ENCODE measurements at places on chromosomes 1 and 21.

DNA sequence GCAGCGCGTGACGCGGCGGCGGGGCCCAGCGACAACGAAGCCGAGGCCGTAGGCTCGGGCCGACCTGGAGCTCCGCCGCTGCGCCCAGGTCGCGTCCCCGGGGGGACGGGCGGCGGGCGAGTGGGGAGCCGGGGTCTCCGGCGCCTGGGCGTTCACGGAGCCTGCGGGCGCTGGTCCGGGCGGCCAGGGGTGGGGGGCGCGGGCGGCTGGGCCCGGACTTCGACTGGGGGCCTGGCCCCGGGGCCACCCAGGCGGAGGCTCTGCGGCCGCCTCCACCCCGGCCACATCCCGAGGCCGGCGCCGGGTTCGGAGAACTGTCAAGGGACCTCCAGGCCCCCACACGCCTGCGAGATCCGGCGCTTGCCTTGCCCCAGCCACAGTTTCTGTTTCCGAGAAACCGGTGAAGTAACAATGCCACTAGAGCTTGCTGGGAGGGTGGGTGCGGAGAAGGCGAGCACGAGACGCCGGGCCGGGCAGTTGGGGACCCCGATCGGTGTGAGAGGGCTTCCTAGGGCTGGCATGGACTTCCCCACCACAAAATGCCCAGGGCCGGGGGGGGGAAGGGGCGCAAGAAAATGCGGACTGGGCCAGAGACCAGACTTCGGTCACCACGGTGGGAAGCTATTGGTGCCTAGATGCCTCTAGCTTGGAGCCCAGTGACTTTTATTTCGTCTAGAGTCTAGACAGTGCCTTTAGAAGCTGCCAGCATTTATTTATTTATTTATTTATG lies 501 bp downstream of the FBXO6 start:
- DNase-seq = no peak

- no peak for DNase-seq
Observed at GRCh38 chr1:23869051-23869450, 961 bp upstream of the FUCA1 start.

DNA sequence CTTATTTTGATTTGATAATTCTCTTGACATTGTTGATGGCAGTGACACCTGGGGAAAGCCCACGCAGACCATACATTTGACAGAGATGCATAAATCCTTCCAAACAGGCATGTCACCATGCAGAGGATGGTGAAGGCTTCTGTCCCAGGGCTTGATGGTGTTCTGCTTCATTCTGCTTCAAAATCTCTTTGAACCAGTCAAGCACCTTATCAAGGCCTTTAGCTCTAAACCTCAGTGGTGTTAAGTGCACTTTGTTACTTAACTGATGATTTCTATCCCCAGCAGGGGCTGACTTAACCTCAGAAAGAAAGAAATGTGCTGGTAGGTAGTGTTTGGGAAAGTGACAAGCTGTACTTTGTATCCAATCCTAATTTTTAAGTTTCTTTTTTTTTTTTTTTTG lies 81.1 kb downstream of the RRAGC start:
- no peak for DNase-seq

- DNase-seq = no peak
Observed at GRCh38 chr1:80155371-80155770, 1148.8 kb upstream of the ADGRL4 start.

GRCh38 chr1:183710333-183710732 lies 57.2 kb upstream of the APOBEC4 start:
- no peak for DNase-seq

DNA sequence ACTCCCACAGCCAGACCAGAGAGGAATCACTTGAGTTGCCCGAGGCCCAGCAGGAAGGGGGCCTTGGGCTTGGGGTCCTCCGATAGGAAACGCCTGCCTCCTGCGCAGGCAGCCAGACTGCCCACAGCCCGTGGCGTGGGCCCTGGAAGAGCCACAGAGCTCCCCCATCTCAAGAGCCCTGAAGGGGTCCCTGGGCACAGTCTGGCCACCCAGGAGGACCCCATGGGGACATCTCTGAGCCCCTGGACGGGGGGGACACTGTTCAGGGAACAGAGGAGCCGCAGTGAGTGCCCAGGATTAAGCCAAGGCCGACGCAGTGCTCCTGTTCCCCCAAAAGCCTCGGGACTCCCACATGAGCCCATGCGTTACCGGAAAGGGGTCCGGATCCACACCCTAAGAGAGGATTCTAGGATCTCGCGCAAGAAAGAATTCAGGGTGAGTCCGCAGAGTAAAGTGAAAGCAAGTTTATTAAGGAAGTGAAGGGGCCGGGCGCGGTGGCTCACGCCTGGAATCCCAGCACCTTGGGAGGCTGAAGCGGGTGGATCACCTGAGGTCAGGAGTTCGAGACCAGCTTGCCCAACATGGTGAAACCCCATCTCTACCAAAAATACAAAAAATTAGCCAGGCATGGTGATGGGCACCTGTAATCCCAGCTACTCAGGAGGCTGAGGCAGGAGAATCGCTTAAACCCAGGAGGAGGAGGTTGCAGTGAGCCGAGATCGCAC lies 38.1 kb upstream of the LBR start:
- DNase-seq = no peak

- DNase-seq = no peak
Observed at GRCh38 chr1:114310695-114311271, 157.1 kb upstream of the SYT6 start.

DNA sequence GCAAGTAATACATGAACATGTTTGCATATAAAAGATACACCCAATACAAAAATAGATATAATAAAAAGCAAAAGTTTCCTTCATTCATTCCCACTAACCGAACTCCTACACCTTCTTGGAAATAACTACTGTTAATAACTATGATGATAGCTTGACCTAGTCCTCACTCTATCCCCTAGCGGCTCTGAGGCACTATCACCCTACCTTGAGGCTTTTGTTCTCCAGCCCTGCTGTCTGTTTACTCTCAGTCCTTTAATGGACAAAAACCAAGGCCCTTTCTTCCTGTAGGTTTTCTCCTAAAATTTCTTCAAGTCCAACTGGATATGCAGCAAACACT lies 186.6 kb downstream of the SLC35F3 start:
- no peak for DNase-seq

DNA sequence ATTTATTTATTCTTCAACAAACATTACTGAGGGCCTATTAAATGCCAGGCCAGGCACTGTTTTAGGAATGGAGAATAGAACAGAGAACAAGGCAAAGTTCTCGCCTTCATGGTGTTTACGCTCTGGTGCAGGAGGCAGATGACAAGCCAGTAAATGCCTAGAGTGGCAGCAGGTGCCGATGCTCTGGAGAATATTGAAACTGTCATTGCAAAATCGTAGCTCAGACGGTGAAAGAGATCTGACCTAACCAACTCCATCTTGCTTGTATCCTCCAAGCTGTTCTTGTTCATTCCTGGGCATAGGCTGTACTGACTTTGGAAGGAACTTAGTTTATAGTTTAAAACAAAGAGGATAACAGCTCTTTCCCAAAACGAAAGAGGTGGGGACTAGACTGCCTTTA lies 13.5 kb upstream of the ENO1 start:
- no peak for DNase-seq

- DNase-seq = no peak
Observed at GRCh38 chr21:21324297-21324696, 326.1 kb downstream of the NCAM2 start.

DNA sequence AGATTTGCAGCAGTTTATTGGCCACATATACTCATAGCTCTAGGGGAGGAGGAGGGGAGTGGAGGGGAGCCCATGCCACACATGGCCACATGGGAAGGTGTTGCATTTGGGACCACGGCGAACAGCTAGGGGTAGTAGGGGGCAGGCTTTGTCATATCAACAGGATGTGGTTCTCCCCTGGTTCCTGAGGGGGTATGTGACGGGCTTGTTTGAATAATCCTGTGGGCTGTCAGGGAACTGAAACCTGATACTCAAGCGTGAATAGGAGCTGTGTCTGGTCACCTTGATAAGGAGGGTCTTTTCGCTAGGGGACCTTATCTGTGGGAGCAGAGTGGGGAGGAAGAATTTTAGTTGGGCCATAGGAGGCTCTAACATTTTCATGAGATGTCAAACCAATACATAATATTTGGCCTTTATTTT lies 264.7 kb downstream of the CTH start:
- no peak for DNase-seq

DNA sequence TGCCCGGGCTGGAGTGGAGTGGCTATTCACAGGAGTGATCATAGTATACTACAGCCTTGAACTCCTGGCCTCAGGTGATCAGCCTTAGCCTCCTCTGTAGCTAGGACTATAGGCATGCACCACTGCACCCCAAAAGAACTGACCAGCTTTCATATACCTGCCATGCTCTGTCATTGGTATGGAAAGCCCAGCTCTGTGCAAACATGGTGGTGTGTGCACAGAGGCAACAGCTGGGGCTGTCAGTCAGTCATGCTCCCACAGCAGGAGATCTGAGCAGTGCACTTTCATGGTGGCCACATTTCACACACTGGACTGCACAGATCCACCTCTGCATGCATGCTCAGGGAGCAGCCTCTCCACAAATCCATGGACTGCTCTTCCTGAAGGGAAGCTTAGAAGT lies 8.8 kb upstream of the JAK1 start:
- DNase-seq = no peak

DNA sequence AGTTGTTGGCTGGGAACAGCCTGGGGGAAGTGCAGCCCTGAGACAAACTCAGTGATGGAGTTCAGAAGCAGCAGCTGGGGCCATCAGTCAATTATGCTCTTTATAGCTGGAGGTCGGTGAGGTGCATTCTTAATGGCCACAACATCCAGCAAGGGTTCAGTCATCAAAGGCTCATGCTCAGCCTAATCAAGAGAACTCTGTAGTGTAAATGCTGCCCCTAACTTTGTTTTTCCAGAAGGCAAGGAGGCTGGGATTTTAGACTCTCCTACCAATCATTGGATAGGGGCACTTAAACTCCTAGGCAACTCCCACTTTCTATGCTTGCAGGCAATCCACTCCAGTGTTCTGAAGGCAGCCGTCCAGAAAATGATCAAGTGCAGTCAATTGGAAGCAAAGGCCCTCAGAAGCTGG lies 15.0 kb upstream of the RGS4 start:
- DNase-seq = no peak

GRCh38 chr1:26281091-26281958 lies 1.4 kb downstream of the SH3BGRL3 start:
- DNase-seq = no peak

- no peak for DNase-seq
Observed at GRCh38 chr1:23103001-23103889, 65.4 kb downstream of the LUZP1 start.

Data from ascending aorta (tissue), 2 donors.